H9 (cell line): ENCODE measurements at places on chromosomes 3 and 15.

- H3K36me3 ChIP-seq: peaks cover 8% of the 10 kb centered on the region
- DNase-seq: no peak
- no peak overlapping the region for H3K27ac ChIP-seq
- H3K27me3 ChIP-seq: no peaks in the 10 kb centered on the region
Observed at GRCh38 chr3:95971573-95971972, 842.8 kb upstream of the EPHA6 start.

DNA sequence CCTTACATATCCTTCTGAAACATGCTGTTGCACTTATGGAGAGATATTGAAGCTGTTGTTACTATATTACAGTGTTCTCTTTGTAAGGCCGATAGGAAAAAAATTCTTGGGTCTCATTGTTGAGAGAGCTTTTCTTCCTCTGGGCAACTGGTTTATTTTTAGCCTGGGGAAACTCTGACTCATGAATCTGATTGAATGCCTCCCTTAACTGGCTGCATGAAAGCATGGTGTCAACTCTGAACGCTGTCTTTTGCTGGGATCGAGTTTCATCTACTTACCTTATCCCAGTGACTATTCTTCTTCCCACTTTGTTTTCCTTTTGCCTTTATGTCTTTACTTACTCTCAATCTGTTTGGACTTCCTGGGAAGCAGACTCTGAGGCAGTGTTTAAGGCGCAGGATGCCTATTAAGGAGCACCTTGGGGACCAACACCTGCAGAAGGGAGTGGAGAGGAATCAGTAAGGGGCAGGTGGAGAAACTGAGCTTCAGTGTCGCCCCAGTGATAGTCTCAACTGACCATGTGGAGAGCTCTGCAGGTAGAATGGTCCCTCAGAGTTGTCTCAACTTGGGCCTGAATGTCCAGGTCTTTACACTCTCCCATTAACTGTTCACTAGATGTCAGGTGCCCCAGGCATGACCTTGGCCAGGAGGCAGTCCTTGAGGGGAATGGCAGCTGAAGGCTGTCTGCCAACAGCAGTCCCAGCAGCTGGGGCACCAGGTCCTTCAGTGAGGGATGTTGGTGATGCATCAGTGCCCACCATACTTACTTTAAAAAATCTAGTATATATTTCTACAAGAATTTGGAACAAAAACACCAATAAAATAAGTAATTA, 88.9 kb upstream of the CCNL1 start:
- peaks cover 3% of the 10 kb centered on the region; the same call in 1 of the 2 replicates for H3K4me1 ChIP-seq
- H3K27ac ChIP-seq: no peak overlapping the region
- no peak overlapping the region for H3K4me3 ChIP-seq
- H3K27me3 ChIP-seq: no peaks in the 10 kb centered on the region
- H3K36me3 ChIP-seq: no peaks in the 10 kb centered on the region
- no peak for DNase-seq

GRCh38 chr15:79130535-79131130, 40.1 kb upstream of the RASGRF1 start:
- no peaks in the 10 kb centered on the region for H3K4me1 ChIP-seq
- H3K27ac ChIP-seq: no peak overlapping the region
- H3K36me3 ChIP-seq: no peaks in the 10 kb centered on the region; the same call in 2 of the 3 replicates
- peaks cover 2% of the 10 kb centered on the region; the same call in 1 of the 2 replicates for H3K27me3 ChIP-seq
- DNase-seq: no peak
- H3K4me3 ChIP-seq: no peak overlapping the region

DNA sequence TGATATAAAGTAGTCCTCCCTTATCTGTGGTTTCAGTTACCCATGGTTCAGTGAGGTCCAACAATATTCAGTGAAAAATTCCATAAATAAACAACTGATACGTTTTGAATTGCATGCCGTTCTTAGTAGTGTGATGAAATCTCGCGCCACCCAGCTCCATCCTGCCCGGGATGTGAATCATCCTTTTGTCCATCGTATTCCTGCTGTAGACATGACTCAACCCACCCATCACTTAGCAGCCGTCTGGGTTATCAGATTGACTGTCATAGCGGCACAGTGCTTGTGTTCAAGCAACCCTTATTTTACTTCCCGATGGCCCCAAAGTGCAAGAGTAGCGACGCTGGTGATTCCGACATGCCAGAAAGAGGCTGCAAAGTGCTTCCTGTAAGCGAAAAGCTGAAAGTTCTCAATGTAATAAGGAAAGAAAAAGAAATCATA, 48.0 kb upstream of the MEX3B start:
- DNase-seq: no peak
- H3K27ac ChIP-seq: no peak overlapping the region
- H3K4me3 ChIP-seq: no peak overlapping the region
- peaks cover 2% of the 10 kb centered on the region; the same call in 1 of the 2 replicates for H3K4me1 ChIP-seq
- H3K36me3 ChIP-seq: no peaks in the 10 kb centered on the region

GRCh38 chr15:100762289-100762688, 117.3 kb upstream of the ALDH1A3 start:
- DNase-seq: no peak
- H3K36me3 ChIP-seq: no peaks in the 10 kb centered on the region
- no peak overlapping the region for H3K4me3 ChIP-seq
- no peaks in the 10 kb centered on the region; the same call in 1 of the 2 replicates for H3K4me1 ChIP-seq
- no peak overlapping the region for H3K27ac ChIP-seq

GRCh38 chr3:188782613-188783124, 389.1 kb upstream of the TPRG1 start:
- H3K4me3 ChIP-seq: no peak overlapping the region
- no peak overlapping the region for H3K27ac ChIP-seq
- no peaks in the 10 kb centered on the region for H3K36me3 ChIP-seq
- H3K4me1 ChIP-seq: no peaks in the 10 kb centered on the region

DNA sequence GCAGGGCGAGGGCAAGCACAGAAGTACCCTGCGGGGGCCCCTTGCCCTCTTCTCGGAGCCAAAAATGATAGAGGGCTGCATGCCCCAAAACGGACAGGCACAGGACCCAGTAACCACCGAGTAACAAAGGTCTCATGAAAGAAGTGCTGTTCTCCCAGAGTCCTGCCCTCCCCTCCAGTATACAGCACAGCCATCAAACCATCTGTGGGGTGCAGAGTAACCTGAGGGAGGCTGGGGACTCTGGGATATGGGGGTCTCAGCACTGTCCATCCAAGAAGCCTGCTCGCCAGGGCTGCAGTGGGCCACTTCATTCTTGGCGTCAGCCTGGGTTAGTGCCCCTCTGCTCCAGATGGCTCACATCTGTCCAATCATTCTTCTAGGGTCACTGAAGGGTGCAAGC, 6.1 kb downstream of the ULK3 start:
- no peak overlapping the region for H3K27ac ChIP-seq
- peaks cover 37% of the 10 kb centered on the region for H3K36me3 ChIP-seq
- H3K4me3 ChIP-seq: no peak overlapping the region; the same call in 2 of the 3 replicates
- no peaks in the 10 kb centered on the region for H3K4me1 ChIP-seq

DNA sequence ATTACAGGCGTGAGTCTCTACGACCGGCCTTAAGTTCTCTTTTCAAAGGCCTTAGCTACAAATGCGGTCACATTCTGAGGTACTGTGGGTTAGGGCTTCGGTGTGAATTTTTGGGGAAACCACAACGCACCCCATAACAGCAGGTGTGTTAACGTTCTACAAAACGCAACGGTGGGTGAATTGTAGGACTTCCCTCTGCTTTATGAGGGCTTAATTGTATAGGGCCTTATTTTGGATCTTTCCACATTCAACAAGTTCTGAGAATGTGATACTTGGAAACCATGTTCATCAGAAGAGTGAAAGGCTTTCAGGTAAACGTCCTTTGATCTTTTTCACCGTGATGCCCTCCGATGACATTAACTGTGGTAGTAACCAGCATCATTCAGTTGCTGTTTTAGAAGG, 998.6 kb upstream of the CFAP20DC start:
- no peaks in the 10 kb centered on the region for H3K4me1 ChIP-seq
- H3K4me3 ChIP-seq: no peak overlapping the region
- no peak overlapping the region for H3K27ac ChIP-seq
- H3K36me3 ChIP-seq: no peaks in the 10 kb centered on the region
- no peaks in the 10 kb centered on the region for H3K27me3 ChIP-seq

GRCh38 chr3:33047842-33048834, 48.8 kb downstream of the GLB1 start:
- no peaks in the 10 kb centered on the region for H3K4me1 ChIP-seq
- no peak overlapping the region for H3K27ac ChIP-seq
- DNase-seq: no peak
- H3K4me3 ChIP-seq: no peak overlapping the region

GRCh38 chr3:67048715-67049074, 50.6 kb downstream of the KBTBD8 start:
- H3K36me3 ChIP-seq: peaks cover 4% of the 10 kb centered on the region; the same call in 1 of the 2 replicates
- no peaks in the 10 kb centered on the region for H3K27me3 ChIP-seq
- no peaks in the 10 kb centered on the region; the same call in 1 of the 2 replicates for H3K4me1 ChIP-seq
- no peak for DNase-seq

DNA sequence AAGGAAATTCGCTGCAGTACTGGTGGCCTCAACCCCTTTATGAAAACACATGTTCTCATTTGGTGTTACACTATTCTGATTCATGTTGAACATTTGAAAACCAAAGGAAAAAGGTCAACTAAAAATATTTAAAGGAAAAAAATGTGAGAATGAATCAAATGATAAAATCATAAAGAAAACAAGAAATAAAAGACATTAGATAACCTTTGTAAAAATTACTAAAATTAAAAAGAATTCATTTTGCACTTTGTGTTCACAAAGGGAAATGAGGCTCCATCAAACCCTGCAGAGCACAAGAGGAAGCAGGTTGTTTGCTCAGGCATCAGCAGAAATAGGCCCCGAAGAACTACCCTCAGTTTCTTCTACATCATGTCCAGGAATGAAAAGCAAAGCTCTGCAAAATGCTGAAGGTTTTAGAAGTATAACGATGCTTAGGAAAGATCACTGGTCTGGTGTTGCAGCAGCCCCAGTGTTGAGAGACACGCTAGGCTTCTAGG, 41.2 kb downstream of the MAP4 start:
- no peaks in the 10 kb centered on the region for H3K27me3 ChIP-seq
- H3K4me3 ChIP-seq: no peak overlapping the region
- no peak for DNase-seq
- H3K27ac ChIP-seq: no peak overlapping the region

GRCh38 chr3:132033471-132033870, 1.3 kb downstream of the CPNE4 start:
- no peak for DNase-seq
- no peaks in the 10 kb centered on the region for H3K4me1 ChIP-seq
- no peaks in the 10 kb centered on the region for H3K36me3 ChIP-seq
- no peaks in the 10 kb centered on the region; the same call in 1 of the 2 replicates for H3K27me3 ChIP-seq
- no peak overlapping the region for H3K27ac ChIP-seq
- peak overlapping the region; percentile 95 for H3K4me3 ChIP-seq
